ENCODE measurements at places on chromosomes 3 and 15.

DNA sequence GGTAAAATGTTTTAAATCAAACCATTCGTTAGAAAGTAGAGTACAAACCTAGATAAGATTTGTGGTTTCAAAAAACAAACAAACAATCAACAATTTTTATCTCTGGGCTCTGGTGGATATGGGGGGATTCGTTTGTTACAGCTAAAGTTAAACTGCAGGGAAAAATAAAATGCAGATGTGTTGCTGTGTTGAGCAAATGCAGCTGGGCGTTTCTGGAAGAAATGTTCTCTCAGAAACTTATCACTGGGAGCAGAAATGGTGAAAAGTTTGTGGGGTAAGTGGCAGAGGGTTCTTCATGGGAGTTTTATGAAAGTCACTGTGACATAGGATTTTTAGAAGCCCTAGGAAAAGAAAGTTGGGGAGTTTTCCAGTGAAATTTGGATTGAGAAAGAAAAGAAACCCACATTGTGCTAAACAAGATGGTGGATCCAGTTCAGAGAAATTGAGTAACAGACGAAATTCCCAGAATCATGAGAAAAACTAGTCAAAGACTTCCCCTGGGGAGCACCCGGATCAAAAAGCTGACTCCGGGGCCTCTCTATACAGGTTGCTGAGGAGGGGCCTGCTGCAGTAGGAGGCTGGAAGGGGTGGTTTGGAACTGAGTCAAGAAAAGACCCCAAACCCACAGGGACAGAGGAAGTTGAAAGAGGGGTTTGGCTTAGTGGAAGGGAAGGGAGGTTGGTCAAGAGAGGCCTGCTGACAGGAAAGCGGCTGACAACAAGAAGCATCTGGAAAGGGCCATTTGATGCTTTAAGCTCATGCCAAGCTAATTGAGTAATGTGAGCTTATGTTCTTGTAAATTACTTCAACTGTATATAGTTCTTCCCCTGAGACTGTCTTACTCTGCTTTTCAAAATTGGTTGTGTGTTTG, 108.7 kb downstream of the RARB start:
- no peak for DNase-seq

DNA sequence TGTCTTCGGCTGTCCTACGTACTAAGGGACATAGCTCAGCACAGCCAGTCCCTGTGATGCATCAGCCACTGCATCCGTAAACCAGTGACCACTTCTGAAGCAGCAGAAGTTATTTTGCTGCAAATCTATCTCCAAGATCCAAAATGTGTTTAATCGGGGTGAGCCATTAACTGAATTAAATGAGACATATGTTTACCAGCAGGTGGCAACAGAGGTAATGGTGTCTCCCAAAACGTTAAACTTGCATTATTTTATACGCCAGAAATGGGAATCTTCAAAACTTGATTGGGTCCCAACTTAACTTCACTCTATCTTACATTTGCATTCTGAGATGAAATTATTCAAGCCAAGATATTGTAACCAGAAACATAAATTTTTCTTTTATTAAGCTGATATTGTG, 75.3 kb upstream of the BOC start:
- no peak for DNase-seq

- DNase-seq: no peak
These were observed 762.7 kb downstream of the ROBO1 start for GRCh38 chr3:79005084-79005483.

GRCh38 chr3:55626279-55626665, 139.2 kb upstream of the WNT5A start:
- DNase-seq: no peak

- DNase-seq: no peak
These were observed 66.7 kb downstream of the SLC6A1 start for GRCh38 chr3:11059090-11059798.

- DNase-seq: no peak
These were observed 36.5 kb downstream of the DZIP1L start for GRCh38 chr3:138078901-138079344.

DNA sequence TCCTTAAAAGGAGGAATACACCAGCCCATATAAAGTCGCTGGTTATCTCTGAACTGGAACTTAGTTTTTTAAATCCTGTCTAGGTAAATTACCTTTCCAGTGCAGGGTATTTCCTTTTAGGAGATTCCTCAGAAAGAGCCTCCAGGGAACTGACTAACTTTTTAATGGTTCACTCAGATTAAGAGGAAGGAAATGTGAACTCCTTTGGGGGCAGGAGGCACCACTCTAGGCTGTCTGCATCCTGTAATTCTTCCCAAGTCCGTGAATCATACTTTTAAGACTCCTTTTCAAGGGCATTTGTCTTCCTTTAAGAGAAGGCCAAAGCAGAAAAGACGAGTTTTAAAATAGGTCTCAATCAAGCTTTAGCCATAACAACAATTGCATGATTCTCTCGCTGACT, 871.2 kb upstream of the NR2F2 start:
- no peak for DNase-seq

DNA sequence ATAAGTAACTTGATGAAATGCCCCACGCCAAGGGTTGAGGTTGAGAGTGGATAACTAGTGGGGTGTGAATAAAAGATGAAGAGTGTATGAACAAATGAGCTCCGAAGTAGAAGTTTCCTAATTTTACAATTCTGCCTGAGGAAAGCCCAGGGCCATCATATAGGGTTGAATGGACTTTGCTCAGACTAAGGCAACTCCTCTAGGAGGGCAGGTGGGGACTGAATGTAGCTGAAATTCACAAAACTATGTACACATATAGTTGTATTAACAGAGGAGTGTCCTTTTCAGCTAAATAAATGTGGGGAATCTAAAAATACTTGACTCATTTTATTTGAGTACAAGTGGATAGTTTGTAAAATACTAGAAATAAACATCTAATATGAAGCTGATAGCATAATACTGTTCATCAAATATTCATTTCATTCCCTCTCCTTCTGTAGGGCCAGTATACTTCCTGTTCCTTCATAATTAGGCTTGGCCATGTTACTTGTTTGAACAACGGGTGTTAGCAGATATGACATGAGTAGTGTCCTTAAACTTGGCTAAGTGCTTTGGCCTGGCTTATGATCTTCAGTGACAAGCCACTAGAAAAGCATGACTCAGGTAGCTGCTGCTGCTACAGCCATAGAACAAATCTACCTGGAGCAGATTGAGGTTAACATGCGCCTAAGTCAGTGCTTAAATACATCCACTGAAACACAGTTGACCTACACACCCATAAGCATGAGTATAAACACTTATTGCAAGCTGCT, 26.5 kb downstream of the PLSCR1 start:
- no peak for DNase-seq

GRCh38 chr3:157373783-157374182, 62.9 kb upstream of the PTX3 start:
- no peak for DNase-seq

- DNase-seq: peak; percentile 86
These were observed 8.1 kb downstream of the PPM1M start for GRCh38 chr3:52253314-52254304.

- no peak for DNase-seq
These were observed 11.1 kb downstream of the ATP10A start for GRCh38 chr15:25852027-25852426.

- no peak for DNase-seq
These were observed 1.3 kb downstream of the SRP14 start for GRCh38 chr15:40037721-40038120.

- DNase-seq: no peak
These were observed 41.1 kb downstream of the LYZL4 start for GRCh38 chr3:42369304-42369703.

DNA sequence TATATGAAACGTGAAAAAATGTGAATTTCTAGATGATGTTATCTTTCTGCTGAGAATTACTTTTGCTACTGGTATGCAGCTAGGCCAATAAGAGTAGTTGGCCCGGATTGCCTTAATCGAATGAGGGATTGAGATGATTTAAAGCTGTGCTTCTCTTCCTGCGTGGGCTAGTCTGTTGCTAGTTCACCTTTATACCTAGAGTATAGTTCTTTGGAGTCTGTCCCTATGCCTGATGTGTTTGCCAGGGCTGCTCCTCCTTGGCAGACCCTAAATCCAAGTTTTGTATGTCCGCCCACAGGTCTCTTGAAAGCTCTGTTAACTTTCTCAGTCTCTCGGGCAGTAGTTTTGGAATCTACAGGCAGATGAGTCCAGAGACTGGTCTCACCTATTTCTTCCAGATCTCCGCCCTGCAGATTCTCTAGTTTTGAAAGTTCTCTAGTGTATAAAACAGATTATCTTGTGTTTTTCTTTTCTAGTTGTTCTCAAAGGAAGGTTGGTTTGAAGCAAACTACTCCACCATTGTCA, 64.9 kb downstream of the MEF2A start:
- DNase-seq: no peak

GRCh38 chr3:40302784-40303183, 6.7 kb upstream of the EIF1B start:
- no peak for DNase-seq

- no peak for DNase-seq
These were observed 760.2 kb downstream of the GRM7 start for GRCh38 chr3:7621046-7621630.

DNA sequence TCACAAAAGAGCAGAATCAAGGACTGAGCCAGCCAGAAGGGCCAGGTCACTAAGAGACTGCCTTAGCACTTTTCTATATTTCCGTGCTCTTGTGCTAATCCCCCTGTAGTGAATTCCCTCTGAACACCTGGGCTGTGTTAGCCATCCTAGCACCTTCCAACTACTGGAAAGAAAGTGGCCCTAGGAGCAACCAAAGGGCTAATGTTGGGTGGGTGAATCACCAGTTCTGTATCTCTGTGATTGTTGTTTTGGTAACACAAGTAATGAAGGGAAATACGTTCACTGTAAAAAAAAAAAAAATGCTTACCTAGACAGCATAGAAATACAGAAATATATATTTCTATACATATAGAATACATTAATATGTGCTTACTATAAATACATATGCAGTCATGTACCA, 43.9 kb downstream of the PXYLP1 start:
- no peak for DNase-seq

DNA sequence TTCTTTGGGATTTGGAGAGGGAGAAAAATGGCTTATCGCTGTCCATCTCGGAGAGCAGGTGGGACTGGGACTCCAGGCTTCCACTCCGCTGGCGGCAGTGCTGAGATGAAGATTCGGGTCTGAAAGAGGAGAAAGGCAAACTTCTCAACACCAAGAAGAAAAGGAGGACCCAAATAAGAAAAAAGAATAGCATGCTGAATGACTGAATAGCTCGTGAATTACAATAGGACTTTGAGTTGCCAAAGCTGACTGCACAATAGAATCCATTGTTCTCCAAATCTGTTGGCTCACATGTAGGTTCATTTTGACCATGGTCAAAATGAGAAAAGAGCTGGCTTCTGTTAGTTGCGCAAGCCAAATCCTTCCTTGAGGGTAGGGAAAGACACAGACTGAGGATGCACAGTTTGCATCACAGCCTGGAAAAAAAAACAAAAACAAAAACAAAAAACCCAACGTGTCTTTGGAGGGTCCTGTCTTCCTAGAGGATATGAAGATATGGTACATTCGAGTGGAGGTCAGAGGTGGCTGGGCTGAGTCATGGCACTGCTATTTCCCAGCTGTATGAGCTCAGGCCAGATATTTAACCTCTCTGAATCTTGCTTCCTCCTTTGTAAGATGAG, 59.3 kb upstream of the LMOD3 start:
- DNase-seq: no peak

- no peak for DNase-seq
These were observed 77.6 kb downstream of the SLC12A8 start for GRCh38 chr3:125134952-125135351.

- DNase-seq: no peak
These were observed 5.8 kb downstream of the SEC13 start for GRCh38 chr3:10315101-10315500.

DNA sequence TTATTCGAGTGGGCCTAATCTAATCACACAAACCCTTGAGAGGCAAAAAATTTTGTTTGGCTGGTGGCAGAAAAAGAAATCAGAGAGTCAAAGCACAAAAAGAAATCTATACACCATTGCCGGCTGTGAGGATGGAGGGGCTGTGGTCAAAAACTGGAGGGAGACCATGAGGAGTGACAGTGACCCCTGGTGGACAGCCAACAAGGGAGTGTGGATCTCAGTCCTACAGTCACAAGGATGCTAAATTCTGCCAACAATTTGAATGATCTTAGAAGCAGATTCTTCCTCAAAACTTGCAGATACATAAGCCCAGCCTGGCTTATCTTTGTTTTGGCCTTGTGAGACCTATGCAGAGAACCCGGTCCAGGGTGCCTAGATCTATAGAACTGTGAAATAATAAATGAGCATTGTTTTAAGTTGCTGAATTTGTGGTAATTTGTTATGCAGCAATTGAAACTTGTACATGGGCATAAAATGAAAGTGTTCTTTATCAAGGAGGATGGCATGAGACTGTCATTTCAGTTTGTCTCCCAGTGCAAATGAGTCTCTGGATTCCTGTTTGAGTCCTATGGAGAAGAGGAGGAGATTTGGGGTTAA, 103.0 kb upstream of the ARHGEF26 start:
- DNase-seq: peak; percentile 8

DNA sequence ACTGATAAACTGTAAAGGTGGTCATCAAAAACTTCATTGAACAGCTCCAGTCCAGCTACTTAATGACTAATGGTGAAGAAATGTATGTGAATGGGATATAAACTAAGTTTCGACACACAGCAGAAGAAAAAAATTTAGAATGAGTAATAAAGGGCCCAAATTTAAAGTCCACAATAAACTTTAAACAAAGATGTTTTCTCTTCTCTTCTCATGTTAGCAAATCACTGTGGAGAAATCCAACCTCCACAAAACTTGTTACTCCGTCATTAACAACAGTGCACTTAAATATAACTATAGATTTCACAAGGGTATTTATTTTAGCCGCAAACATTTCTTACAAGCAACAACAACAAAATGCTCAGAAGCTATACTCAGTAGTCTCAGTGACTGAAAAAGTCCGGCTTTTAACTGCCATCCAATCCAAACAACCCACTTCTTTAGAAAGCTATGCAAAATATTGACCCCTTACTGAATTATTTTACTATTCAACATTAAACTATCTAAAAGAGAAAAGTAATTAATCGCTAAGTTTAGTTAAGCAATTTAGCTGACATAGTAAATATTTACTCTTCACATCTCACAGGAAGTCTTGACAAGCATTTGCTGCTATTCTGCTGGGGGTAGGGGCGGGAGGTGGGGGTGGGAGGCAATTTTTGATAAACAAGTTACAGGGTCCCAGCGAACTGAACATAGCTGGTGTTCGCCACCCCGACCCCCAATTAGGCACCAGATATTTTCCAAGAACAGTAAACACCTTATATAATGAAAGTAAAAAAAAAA, 2.4 kb downstream of the IGF2BP2 start:
- no peak for DNase-seq

- DNase-seq: no peak
These were observed 977.1 kb downstream of the DIPK2A start for GRCh38 chr3:144948711-144949110.

DNA sequence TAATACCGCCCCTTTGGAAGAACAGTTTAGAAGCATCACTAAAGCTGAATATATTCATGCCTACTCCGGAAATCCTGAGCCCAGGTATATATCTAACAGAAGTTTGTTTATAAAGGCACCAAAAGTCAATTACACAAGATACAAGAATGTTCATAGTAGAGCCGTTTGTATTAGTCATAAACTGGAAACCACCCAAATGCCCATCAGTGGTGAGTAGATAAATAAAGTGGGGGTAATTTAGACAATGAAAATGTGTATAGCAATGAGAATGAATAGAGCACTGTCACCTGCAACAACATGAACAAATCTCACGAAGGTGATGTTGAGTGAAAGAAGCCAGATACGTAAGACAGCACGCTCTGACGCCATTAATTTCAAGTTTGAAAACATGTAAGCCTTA, 68.3 kb upstream of the GLCE start:
- no peak for DNase-seq

GRCh38 chr3:132009241-132009640, 25.6 kb downstream of the CPNE4 start:
- DNase-seq: no peak

- no peak for DNase-seq
These were observed 65.7 kb upstream of the DGKG start for GRCh38 chr3:186427627-186428281.

Measured in activated gamma-delta T cell treated with Interleukin-2 at 50 U/mL for 16 hours (primary cell).